Coronary artery (tissue), 2 donors: ENCODE measurements at places on chromosomes 12 and 14.

- no peak for DNase-seq
Measured at GRCh38 chr12:119699199-119699760, 31.3 kb downstream of the PRKAB1 start.

- no peak for DNase-seq
Measured at GRCh38 chr14:51360592-51360991, 120.5 kb downstream of the TMX1 start.

- DNase-seq, result no peak
Measured at GRCh38 chr12:93663006-93663728, 14.0 kb upstream of the CRADD start.

- DNase-seq, result no peak
Measured at GRCh38 chr14:77102154-77102553, 4.1 kb downstream of the CIPC start.

GRCh38 chr12:27467641-27468040 is 21.1 kb downstream of the SMCO2 start:
- no peak for DNase-seq

- no peak for DNase-seq
Measured at GRCh38 chr14:44960146-44960545, 1.6 kb downstream of the KLHL28 start.

GRCh38 chr12:130520784-130521183 is 183.1 kb downstream of the PIWIL1 start:
- no peak for DNase-seq

- DNase-seq, result no peak
Measured at GRCh38 chr14:44108601-44109000, 398.5 kb downstream of the FSCB start.

- no peak for DNase-seq
Measured at GRCh38 chr12:98532687-98533304, 17.4 kb downstream of the TMPO start.
